Brain (organoid and tissue), 16 donors: ENCODE measurements at places on chromosomes 2 and 18.

- no peak for DNase-seq
Observed at GRCh38 chr2:96273763-96274162, 7.7 kb downstream of the CIAO1 start.

- DNase-seq, result no peak
Observed at GRCh38 chr2:73339201-73339600, 45.9 kb upstream of the EGR4 start.

- no peak for DNase-seq
Observed at GRCh38 chr18:41829647-41830516, 125.2 kb upstream of the PIK3C3 start.

DNA sequence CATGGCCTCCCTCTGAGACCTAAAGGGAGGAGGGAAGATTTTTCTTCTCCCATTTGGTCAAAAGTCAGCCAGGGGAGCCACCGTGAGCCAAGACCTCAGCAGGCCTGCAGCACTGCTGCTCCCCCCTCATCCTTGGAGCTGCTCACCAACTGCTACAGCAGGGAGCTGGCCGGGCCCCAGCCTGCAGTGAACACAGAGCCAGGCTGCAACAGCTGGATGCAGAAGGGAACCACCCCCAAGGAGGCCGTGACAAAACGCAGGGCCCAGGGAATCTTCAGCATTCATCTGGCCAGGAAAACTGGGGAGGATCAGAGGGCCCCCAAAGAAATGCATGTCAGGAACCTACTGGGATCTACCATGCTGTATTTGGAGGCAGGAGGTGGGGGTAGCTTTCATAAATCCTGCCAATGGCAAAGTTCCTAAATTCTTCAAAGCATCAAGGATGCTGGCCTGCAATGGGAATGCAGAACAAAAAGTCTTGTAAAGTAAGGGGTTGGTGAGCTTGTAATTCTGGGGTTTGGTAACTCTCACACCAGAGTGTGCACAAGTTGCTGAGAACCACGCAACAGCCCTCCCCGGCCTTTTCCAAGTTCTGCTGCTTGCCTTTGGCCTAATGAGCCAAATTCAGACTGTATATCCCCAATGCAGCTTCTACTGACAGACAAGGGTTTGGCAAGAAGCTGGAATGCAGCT, 61.0 kb downstream of the CACNB4 start:
- no peak for DNase-seq

DNA sequence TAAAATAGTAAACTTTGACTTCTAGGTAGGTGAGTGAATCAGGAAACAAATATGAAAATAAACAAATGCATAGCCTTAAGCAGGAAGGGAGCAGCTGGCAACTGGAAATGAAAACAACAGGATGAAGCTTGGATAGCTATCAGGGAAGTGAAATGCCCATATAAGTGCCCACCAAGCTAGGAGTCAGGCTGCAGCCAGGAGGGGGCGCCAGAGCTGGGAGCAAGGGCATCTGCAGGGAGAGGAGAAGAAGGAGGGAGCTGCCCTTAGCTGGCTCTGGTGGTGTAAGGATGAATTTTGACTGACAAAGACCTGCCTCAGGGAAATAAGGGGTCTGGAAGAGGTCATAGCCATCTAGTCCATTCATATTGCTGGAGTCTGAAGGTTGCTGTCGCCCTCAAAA, 298.3 kb downstream of the TDRD15 start:
- DNase-seq, result no peak

DNA sequence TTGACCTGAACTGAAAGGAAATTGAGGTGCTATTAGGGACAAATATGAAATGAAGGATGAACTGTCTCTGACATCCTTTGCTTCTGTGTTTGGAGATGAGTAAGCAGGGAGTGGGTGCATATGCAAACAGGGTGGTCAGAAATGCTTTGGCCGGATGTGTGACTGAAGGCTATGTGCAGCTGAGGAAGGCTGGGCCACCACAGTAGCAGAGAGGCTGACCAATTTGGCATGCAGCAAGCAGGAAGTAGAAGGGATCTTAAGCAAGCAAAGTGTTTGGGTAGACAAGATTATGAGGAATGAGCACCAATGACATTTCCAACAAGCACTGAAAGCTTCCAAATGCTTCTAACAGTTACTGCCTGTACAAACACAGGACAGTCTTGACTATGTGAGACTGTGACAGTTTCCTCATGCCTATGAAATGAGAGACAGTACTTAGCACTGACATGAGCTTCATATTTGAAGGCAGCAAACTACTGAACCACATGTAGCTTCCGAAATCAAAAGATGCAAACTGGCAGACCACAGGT, 3.3 kb upstream of the ACTR3 start:
- no peak for DNase-seq

DNA sequence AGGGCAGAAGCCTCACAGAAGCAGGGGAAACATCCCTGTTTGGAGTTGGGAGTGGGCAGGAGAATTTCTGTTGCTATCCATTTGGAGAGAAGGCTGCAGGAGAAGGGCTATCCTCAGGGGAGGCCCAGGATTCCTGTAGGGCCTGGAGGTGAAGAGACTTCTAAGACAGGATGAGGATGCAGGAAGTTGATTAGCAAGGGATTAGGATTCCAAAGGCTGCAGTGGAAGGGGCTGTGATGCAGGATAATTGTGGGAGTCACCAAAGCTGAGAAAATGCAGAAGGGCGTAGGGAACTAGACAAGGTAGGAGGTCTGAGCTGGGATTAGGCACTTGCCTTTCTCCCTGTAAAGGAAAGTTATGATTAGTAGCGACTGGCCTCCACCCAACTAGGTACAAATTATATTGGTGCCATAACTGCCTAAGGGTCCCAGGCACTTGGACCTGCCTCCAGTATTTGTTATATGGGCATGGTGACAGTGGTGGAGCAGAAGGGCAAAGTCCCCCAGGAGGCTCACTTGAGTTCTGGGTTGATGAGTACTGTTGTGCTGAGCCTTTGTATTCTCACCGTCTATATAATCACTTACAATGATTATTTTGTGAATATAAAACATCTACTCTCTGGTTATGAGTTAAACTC, 96.4 kb upstream of the MSTN start:
- no peak for DNase-seq

DNA sequence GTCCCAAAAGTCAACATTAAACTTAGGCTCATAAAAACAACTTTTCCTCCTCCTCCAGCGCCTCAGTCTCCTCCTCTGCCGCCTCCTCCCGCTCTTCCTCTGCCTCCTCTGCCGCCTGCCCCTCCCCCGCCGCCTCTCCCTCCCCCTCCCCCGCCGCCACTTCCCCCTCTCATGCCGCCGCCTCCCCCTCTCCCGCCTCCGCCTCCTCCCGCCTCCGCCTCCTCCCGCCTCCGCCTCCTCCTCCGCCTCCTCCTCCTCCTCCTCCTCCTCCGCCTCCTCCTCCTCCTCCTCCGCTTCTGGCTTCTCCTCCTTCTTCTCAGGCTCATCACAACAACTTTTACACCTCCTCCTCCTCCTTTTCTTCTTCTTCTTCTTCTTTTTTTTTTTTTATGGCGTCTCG, 599.9 kb downstream of the TMEM182 start:
- no peak for DNase-seq

DNA sequence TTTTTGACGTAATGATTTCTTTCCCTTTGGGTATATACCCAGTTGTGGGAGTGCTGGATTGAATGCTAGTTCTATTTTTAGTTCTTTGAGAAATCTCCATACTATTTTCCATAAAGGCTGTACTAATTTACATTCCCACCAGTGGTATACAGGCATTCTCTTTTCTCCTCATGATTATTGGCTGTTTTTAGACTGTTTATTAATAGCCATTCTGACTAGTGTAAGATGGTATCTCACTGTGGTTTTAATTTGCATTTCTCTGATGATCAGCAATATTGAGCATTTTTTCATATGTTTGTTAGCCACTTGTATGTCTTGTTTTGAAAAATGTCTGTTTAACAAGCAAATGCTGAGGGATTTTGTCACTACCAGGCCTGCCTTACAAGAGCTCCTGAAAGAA, 9.2 kb upstream of the CD28 start:
- no peak for DNase-seq
